ENCODE measurements at places on chromosomes 5 and 9.

- DNase-seq = no peak
Observed at GRCh38 chr5:83036991-83037575, 40.1 kb downstream of the TMEM167A start.

DNA sequence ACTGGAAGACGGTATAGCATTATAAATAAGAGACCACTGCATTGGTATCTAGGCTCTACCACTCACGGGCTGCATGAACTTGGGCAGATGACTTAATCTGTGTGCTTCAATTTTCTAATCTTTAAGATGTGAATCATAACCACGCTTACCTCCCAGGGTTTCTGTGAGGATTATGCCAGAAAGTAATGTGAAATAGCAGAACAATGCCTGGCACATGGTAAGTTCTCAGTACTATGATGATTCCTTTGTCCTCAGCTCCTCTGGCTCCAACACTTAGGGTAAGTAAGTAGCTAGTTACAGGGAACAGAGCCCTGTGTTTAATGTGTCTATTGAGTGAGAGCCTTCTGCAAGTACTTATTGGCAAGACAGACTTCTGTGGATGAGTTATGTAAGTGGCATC is 31.1 kb downstream of the POU4F3 start:
- no peak for DNase-seq

DNA sequence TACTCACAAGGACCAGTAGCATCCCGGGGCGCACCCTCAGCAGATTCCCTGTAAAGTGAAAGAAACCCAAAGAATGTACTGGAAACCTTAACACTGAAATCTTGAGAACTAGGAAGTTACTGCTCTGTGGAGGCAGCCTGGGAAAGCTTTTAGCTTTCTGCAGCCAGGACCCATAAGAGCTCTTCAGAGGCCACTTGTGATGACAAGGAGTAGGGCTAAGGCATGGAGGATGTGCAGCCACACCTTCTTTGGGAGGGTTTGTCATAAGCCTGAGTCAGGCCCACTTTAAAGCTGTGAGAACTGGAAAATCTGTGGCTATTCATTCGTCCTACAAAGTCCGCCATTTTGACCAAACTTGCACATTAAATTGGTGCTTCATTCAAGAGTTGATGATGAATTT is 291.1 kb upstream of the TLE4 start:
- DNase-seq = no peak

GRCh38 chr5:118705959-118706667 is 282.2 kb downstream of the DTWD2 start:
- DNase-seq = no peak

DNA sequence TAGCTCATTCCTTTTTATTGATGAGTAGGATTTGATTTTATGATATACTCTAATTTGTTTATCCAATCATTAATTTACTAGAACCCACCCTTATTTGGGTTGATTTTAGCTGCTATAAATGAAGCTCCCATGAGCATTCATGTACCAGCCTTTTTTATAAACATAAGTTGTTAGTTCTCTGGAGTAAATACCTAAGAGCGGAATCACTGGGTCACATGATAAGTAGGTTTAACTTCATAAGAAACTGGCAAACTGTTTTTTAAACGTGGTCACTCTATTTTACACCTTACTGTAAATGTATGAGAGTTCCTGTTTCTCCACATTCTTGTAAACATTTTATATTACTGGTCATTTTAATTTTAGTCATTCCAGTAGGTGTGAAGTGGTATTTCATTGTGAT is 364.6 kb downstream of the NPR3 start:
- no peak for DNase-seq

DNA sequence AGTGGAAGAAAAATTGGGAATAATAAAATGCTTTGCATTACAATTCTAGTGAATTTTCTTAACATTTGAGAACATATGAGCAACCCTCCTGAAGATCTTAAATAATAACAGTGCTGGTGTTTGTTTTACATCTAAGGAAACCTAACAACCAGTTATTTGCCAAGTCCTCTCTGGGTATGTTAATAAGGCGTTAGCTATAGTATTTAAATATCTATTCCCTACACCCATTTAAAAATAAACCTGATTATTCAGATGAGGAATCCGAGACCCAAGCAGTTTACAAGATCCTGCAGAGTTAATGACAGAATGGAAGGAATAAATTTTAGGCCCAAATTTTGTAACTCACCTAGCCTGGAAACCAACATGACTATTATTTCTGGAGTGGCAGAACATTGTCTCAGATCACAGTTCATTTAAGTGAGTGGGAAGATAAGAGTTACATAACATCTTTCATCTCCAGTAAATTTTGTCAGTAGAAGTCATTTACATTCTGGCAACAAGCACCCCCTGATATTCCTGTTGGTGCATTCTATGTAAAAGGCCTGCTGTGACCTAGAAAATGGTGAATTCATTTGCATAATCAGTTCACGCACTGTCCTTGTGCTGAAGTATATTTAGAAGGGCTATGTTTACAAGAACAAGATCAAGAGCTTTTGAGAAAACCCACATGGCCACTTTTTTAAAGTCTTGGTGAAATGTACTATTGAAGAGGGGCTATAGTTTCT is 148.2 kb downstream of the COX7C start:
- no peak for DNase-seq

- DNase-seq = no peak
Observed at GRCh38 chr5:134620634-134621033, 12.0 kb downstream of the SAR1B start.
